ENCODE measurements at places on chromosomes 4 and X.

GRCh38 chr4:9762823-9763475, 18.5 kb upstream of the DRD5 start:
- DNase-seq, result peak; percentile 24

DNA sequence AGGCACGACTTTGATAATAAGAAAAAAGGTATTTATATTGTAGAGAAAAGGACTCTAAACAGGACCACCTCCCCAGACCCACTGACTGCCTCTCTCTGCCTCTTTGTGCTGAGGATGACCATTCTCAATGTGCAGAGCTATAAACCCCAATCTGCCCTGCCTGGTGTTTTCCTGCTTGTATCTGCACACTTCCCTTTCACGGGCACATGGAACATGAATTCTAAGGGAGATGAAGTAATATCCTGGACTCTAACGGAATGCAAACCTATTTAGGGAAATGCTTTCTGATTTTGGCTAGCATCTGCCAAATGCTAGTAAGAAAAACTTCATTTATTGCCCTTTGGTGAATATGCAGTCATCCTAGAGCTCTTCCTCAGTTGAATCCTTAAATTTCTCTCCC, 2.4 kb downstream of the DIPK2B start:
- DNase-seq, result no peak

- DNase-seq, result no peak
Measured at GRCh38 chr4:154623436-154623835, 11.0 kb upstream of the FGG start.

DNA sequence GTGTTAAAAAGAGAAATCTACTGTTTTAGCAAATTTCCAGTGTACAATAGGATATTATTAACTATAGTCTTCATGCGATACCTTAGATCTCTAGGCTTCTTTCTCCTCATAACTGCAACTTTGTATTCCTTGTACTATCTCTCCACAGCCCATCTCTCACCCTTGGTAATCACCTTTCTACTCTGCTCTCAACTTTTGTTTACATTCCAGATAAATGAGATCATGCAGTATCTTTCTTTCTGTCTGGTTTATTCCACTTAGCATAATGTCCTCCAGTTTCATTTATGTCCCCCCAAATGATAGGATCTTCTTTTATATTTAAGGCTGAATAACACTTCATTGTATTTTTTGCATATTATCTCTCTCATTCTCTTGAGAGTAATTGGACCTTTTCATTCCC, 165.5 kb downstream of the HS3ST1 start:
- DNase-seq, result no peak

DNA sequence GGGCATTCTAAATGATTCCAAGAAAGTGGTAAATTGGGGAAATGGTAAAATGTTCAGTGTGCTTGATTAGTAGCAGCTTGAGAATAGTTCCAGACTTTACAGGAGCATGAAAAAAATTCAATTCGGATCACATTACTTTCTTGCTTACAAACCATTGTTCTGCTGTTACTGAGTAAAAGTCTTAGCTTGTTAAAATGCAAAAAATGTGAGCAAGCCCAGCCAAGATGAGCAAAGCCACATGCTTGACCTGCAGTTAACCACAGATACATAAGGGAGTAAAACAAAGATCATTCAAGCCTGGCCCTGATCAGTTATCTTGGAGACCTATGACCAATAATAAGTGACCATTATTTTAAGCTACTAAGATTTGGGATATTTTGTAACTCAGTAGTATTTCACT, 562.9 kb upstream of the MAGEB2 start:
- no peak for DNase-seq

GRCh38 chrX:53115550-53115874, 21.6 kb downstream of the KANTR start:
- DNase-seq, result no peak

- no peak for DNase-seq
Measured at GRCh38 chr4:4842476-4843441, 16.7 kb upstream of the MSX1 start.
